NCI-H2227 treated with DMSO at 0.1 percent for 48 hours (cell line): ENCODE measurements at places on chromosomes 3 and 15.

- DNase-seq, result no peak
Measured at GRCh38 chr15:59216911-59217310, 10.3 kb downstream of the LDHAL6B start.

- no peak for DNase-seq
Measured at GRCh38 chr3:150613034-150613433, 9.9 kb downstream of the SELENOT start.

- no peak for DNase-seq
Measured at GRCh38 chr3:61573441-61573840, 12.1 kb downstream of the PTPRG start.

- DNase-seq, result no peak
Measured at GRCh38 chr3:125045194-125045593, 10.6 kb downstream of the HEG1 start.

- DNase-seq, result no peak
Measured at GRCh38 chr3:149529099-149529498, 54.6 kb downstream of the TM4SF4 start.

DNA sequence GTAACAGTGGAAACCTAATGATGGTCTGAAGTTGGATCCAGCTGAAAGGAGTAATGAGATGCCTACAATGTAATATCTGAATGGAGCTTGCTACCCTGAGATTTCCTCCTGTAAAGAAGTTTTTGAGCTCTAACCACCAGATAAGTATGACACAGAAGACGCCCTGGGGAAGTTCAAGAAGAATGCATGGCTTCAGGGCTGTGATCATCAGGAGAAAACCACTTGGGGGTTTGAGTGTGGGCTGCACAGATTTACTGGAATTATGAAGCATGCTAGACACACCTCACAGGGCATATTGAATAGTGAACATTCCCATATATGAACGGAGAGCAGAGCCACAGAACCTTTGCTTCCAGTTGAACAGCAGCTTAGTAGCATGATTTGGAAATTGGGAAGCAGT is 10.6 kb upstream of the CCDC80 start:
- no peak for DNase-seq

- DNase-seq, result no peak
Measured at GRCh38 chr15:69762373-69763148, 309.9 kb downstream of the RPLP1 start.

GRCh38 chr3:62843508-62843907 is 31.7 kb downstream of the CADPS start:
- no peak for DNase-seq

- DNase-seq, result no peak
Measured at GRCh38 chr3:64988188-64988587, 300.4 kb upstream of the ADAMTS9 start.

GRCh38 chr3:196003611-196004010 is 78.3 kb downstream of the TFRC start:
- DNase-seq, result no peak

DNA sequence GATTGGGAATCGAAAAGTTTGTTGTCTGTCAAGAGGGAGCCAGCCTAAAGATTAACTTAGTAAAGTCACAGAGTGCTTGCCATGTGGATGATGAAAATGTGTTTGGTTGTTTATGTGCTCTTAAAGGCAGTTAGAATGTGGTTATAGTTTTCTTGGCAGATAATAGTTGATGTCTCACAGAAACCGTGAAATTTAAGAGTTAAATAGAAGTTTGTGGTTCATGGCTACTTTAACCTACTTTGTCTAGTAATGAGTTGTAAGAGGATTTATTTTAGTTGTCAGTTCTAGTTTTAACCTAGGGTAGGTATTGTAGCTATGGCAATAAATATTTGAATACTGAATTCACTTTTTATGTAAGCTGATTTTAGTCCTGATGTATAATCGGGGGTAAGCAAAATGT is 36.4 kb upstream of the EIF3J start:
- DNase-seq, result no peak

GRCh38 chr3:151660885-151661284 is 72.8 kb upstream of the AADACL2 start:
- DNase-seq, result no peak

DNA sequence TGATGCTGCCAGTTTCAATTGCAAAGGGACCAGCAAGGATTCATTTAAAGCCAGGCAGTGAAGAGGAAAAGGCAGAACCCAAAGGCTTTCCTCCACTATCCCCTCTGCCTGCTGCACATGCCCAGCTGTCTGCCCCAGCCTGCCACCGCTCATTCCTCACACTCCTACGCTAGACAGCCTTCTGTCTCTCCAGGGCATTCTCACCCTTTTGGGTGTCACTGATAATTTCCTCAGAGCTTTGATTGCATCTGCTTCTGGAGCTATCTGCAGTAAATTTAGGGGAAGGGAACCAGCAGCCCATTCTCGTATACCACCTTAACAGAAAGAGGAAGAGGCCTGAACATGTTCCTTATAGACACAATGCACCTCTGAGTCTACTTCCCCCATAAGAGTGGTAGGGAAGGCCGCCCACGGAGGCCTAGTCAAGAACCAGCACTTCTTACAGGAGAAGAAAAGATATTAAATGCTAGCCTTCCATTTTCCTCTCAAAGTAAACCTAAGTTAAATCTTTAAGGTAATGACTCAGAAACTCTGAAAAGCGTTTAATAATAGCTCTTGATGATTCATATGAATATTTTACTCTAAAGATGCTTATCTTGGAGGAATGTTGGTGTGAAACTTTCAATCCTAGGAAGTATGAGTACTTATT is 20.9 kb downstream of the NUDT16 start:
- no peak for DNase-seq

DNA sequence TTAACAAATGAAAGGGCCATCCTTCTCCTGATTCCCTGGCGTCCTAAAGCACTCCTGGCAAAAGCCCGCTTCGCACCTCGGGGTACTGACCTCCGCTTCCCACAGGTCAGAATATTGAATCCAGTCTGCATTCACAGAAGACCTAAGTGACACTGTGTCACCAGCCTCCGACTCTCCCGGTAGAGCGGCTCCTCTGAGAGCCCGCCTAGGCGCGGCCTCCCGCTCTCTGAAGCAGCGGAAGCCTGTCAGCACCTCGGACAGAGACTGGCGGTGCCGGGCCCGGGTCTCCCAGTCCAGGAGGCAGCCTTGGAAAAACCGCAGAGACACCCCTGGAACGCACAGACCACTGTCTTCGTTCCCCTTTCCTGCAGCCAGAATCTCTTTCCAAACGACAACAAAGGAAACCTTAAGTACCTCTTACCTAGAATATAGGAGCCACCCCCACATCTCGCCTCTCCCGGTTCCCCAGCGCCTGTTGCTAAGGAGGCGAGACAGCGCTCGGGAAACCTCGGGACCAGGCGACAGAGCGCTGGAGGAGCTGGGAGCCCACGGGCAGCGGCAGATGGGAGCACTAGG is 1.2 kb downstream of the GABRB3 start:
- DNase-seq, result no peak

DNA sequence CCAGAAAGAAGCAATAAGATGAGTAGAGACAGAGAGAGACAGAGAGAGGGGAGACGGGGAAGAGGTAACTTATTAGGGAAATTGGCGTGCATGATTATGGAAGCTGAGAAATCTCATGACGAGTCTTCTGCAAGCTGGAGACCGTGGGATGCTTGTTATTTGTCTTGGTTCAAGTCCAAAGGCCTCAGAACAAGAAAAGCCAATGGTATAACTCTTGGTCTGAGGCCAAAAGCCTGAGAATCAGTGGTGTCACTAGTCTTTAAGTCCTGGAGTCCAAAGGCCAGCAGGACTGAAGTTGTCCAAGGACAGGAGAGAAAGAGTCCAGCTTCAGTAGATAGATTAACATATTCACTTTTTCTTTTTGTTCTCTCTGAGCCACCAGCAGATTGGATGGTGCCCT is 613.6 kb downstream of the CADM2 start:
- DNase-seq, result no peak

GRCh38 chr3:41095702-41096101 is 103.6 kb upstream of the CTNNB1 start:
- DNase-seq, result no peak

DNA sequence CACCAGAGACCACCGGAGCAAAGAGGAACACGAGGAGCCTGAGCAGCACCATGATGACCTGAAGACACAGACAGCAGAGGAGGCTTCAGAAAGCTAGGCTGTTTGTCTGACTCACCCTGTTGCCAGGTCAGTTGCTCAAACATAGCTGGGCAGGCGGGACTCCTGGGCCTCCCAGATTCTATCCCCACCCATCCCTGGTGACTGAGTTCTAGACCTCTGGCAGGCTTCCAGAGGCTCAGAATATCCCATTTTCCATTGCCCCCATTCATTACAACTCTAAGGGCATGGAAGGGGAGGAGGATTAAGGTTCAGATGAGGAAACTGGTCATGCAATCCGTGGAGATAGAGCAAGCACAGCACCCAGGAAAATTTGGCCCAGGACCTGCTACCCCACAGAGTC is at the start of gene CDHR4:
Gene CDHR4 (minus strand): TSS at position 113 of the 400 bp plus-strand sequence. CDS start 61 bp downstream, at position 52.
- no peak for DNase-seq

DNA sequence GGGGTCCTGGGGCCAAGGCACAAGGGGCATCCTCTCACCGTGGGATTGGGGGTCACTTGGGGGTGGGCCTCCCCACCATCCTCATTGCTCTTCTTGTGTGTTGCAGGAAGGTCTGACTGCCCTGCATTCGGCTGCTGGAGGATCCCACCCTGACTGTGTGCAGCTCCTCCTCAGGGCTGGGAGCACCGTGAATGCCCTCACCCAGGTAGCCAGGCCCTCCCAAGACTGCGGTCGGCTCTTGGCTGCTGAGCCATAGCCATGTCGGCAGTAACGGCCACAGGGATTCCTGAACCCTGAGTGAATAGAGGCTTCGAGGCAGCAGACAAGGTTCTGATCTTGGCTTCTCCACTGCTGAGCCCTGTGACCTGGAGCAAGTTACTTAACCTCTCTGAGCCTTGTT is 19.7 kb downstream of the ANKDD1A start:
- no peak for DNase-seq

GRCh38 chr3:183357564-183358079 is 70.8 kb downstream of the MCF2L2 start:
- no peak for DNase-seq

DNA sequence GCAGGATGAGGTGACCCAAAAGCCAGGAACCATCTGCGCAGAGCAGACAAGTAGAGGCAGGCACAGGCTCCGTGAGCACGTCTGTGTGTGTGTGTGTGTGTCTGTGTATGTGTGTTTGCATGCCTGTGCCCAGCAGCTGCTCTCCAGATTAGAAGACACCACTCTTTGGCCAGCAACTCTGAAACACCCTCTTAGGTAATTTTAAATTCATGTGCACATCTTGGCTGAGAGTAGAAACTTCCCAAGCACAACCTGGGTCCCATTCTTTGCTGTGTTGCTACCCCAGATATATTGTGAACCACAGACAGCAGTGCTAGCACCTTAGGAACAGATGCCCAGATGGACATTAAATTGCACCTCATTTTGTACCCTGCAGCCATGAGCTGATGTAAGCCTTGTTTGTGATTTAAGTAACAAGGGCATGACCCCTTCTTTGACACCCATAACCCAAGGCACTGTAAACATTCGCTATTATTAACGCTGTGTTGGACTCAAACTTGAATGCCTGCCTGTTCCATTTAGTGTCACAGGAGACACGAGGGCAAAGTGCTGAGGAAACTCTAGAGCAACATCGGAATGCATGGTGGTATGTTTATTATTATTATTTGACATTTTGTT is at the start of gene FILIP1L:
Gene FILIP1L (minus strand): TSS at position 89 of the 618 bp plus-strand sequence.
- DNase-seq, result no peak

DNA sequence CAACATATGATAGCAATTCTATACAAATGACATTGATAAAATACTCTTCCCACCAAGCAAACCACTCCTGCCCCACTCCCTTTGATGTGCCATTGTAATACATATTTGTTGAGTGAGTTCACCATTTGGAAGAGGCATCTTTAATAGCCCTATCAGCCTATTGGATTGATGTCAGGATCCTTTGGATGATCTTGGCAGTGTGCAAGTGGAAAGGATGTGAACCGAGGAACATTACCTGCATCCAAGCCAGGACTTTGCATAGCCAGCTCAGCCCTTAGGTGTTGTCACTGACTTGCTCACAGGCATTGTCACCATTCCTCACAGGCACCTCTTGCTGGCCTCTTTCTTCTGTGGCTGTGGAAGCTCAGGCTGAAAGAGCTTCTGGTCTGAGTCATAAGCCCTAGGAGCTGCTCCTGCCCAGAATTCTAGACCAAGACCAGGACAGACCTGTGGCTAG is 16.5 kb upstream of the TIMP4 start:
- DNase-seq, result no peak

- DNase-seq, result no peak
Measured at GRCh38 chr3:197784019-197784585, 7.0 kb upstream of the LRCH3 start.

GRCh38 chr3:38725726-38726419 is 76.4 kb upstream of the SCN5A start:
- DNase-seq, result peak; percentile 6

- no peak for DNase-seq
Measured at GRCh38 chr3:178646186-178646862, 110.1 kb downstream of the KCNMB2 start.

GRCh38 chr15:22241451-22241850 is 161.1 kb downstream of the OR4M2 start:
- no peak for DNase-seq

GRCh38 chr3:117914540-117915100 is 1120.0 kb downstream of the IGSF11 start:
- DNase-seq, result no peak

DNA sequence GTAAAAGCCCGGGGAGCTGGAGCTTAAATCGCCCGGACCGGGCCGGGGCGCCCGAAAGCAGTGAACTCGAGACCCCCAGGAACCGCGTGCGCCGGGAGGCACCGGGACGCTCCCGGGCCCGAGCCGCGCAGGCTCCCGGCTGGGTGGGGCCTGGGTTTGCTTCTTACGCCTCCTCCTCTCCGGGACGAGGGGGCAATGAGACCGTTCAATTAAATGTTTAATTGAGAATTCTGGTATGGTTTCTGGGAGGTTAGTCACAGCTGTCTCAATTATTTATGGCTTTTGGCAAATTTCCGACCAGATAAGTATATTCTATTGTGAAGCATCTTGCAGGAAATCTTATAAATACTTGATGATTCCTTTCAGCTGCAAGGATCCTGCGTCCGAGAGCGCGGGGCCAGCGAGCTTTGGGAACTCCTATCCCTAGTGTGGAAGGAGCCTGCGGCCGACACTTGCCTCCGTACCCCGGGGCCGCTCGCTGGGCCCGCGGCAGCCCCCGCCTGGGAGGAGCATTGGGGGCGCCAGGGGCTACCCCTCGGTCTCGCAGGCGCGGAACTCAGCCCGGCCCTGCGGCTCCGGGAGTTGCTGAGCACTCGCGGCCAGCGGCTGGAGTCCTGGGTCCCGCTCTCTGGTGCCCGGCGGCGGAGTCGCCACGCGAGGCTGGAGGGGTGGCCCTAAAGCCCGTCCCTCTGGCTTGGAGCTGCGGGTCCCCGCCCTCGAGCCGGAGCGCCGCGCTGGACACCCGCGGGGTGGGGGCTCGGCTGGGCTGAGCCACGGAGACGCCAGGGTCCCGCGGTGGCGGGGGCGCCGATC is 10.3 kb downstream of the ISL2 start:
- no peak for DNase-seq

DNA sequence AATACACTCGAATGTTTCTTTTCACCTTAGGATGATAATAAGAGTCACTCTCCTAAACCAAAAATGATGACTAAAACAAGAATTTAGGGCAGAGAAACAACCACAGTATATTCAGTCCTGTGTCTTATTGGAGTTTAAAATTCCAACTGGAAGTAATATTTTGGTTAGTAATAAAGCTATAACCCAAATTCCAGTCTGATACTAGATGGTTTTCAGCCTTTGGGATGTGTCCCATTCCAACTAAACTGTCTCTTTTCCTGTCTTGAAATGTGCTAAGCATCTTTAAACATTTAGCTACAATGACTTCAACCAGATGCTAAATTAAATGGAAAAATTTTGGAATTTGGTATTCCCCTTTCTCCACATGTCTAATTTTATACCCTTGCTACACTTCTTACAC is 510.0 kb downstream of the ROBO1 start:
- no peak for DNase-seq
